ENCODE measurements at places on chromosomes 5 and 9.

GRCh38 chr9:69674112-69674685 is 2.0 kb upstream of the APBA1 start:
- DNase-seq, result no peak

GRCh38 chr5:17219006-17219422 is 1.6 kb downstream of the BASP1 start:
- no peak for DNase-seq

DNA sequence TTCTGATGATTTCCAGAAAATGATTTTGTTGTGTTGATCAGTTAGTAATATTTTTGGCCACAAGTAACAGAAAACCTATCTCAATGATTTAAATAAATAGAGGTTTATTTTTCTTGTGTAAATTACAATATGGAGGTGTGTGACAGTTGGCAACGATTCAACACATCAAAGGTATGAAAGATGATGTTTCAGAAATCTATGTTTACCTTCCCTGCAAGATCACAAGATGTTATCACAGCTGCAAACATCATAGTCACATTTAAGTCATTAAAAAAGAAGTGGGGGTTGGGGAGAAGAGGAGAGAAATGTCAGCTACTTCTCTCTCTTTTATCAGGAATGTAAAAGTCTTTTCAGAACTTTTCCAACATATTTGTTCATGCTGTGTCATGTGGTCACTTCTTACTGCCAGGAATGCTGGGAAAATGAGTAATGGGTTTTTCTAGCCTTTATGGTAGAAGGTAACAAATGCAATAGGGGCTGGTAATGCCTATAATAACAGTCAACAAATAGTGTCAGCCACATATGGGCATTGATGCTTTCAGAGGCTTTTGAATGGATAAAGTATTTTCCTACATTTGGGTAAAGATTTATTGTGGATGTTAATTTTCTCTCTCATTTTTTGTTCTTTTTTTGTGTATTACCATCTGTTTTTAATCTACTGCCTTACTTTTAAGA is 742.7 kb downstream of the TLE1 start:
- no peak for DNase-seq

GRCh38 chr9:14027116-14027800 is 286.7 kb downstream of the NFIB start:
- DNase-seq, result no peak

DNA sequence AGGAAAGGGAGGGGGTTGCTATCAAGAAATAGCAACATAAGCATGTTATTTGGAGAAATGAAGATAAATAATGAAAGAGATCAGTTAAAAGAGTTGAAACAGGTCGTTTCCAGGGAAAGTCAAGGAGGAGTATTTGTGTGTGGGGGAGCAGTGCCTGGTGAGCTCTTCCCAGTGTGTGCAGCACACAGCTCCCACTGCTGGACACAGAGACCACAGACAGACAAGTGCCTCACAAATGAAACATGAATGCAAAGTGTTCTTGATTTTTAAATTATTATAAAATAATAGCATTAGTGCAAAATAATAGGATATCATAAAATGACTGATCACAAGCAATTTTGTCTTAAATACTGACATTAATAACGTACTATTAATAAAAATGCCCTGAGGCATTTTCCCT is 40.8 kb downstream of the LIFR start:
- no peak for DNase-seq
